DMS79 treated with DMSO at 0.1 percent for 48 hours (cell line): ENCODE measurements at places on chromosomes 5 and 9.

DNA sequence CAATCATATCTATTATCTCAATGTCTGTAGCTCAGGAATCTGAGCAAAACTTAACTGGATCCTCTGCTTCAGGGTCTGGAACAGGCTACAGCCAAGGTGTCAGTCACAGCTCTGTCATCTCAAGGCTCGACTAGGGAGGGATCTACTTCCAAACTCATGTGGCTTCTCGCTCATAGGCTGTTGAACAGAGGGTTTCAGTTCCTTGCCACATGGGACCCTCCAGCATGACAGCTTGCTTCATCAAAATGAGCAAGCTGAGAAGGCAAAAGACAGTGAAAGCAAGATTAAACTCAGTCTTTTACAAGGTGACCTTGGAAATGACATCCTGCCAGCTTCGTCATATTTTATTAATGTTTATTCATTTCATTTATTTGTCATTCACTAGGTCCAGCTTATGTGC is 111.7 kb downstream of the GADD45G start:
- no peak for DNase-seq

DNA sequence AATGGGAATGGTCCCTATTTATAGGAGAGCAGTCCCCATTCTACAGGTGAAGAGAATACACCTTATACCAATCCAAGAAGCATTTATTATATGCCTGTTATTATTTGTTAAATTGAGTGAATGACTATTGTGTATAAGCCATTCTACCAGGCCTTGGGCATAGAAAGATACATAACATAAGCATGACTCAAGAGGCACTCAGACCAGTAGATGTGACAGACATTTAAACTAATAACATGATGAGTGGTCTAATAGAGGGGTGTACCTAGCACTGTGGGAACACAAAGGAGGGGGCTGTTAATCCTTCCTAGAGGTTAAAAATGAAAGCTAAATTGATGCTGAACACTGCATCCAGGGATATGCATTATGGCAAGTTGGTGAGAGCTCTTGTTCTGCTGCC is 145.0 kb upstream of the TNC start:
- DNase-seq: peak; percentile 29

GRCh38 chr5:134503088-134503936 is 22.2 kb upstream of the JADE2 start:
- no peak for DNase-seq

DNA sequence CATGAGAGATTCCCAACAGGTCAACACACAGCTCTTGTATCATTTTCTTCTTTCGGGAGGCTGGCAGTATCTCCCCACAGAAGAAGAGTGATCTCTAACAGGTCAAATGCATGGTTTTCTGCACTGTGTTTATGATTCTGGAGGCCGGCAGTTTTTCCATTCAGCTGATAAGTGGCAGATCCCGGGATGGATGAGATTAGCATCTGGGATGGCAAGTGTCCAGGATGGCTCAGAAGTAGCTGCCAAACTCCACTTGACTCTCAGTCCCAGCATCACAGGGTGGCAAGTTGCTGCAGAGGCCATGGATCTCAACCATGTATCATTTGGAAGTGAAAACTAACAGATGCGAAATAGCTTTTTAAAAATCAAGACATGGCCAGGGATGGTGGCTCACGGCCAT is 97.8 kb upstream of the SLC44A1 start:
- peak; percentile 1 for DNase-seq

GRCh38 chr5:111703662-111704061 is 53.3 kb downstream of the NREP start:
- no peak for DNase-seq
